ENCODE measurements at places on chromosomes 13 and 19.

- DNase-seq, result no peak
These were observed 15.1 kb downstream of the MYBPC2 start for GRCh38 chr19:50447750-50448149.

DNA sequence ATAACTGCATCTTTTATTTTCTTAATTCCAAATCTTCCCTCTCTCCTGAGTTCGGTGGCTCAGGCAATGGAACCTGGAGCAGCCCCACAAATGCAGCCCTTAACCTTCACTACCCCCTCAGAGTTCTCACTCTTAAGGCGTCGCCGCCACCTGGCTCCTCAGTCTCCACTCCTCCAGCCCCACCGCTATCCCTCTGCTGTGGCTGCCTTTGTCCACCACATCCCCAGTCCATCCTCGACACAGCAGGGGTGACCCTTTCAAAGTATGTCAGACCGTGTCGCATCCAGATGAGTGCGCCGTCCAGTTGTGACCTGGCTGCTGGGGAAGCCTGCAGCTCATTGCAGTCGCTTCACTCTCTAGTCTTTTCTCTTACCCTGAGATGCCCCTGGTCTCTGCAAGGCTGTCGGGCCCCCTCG, 1.0 kb downstream of the SPPL2B start:
- no peak for DNase-seq

DNA sequence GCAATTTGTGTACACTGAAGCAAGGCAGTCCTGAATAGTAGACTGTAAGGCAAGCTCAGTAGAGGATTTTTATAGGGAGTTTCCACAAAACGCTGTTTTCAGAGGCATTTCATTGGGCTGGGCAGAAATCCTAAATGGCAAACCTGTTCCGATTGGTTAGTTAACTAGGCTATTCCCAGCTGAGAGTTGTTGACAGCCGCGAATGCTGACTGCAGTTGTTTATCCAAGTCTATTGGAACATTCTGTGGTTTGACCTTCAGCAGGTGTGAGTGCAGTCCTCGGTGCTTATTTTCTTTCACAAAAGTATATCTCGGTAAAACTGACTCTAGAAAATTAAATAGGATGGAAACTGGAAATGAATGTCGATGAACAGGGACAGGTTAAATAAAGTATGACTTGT, 45.4 kb downstream of the TPT1 start:
- no peak for DNase-seq

DNA sequence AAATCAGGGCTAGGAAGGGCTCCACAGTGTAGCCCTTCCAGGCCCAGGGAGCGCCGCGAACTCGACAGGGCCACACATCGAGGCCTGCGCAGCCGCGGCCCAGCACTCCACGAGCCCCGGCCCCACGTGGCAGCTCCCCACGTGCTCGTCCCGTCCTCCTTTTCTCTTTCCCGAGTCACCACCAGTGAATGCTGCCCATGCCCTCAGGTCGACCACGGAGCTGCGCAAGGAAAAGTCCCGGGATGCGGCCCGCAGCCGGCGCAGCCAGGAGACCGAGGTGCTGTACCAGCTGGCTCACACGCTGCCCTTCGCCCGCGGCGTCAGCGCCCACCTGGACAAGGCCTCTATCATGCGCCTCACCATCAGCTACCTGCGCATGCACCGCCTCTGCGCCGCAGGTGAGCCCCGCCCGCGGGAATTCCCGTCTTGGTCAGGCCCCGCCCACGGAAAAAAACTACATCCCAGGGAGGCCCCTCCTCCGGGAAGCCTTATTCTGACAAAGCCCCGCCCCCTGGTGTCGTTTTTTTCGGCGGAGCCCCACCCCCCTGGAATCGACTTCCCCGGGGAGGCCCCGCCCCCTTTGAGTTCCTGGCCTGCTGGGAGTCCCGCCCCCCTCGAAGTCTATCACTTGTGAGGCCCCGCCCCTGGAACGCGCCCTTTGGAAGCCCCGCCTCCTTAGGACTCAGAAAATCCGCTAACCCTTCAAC, 7.0 kb downstream of the HIF3A start:
- DNase-seq, result no peak

DNA sequence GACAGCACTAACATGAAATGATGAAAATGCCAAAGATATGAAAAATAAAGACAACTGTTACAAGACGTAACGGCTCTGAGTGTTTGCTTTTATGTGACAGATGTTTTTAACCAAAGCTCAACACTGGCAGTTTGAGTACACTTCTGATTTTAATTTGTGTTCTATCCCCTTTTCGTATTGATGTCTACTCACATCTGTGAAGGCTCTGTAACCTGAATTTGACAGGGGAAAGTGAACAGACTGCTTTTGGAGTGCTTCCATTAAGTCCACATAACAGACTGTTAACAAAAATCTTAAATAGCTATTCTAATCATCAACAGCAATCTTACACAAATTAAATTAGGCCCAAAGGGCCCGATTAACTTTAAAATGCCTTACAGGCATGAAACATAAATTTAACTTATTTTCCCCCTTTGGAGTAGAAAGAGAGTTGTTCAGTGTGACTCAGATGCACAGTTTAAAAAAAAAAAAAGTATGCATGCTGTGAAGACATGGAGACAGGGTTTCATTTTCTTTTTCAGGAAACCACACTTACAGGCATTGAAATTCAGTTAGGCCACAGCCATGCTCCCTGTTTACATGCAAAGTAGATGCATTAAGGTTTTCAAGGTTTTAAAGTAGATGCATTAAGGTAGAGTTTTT, 16.3 kb upstream of the RNASEH2B start:
- DNase-seq, result peak; percentile 88

- DNase-seq, result no peak
These were observed 17.2 kb downstream of the MBNL2 start for GRCh38 chr13:97239306-97239705.

DNA sequence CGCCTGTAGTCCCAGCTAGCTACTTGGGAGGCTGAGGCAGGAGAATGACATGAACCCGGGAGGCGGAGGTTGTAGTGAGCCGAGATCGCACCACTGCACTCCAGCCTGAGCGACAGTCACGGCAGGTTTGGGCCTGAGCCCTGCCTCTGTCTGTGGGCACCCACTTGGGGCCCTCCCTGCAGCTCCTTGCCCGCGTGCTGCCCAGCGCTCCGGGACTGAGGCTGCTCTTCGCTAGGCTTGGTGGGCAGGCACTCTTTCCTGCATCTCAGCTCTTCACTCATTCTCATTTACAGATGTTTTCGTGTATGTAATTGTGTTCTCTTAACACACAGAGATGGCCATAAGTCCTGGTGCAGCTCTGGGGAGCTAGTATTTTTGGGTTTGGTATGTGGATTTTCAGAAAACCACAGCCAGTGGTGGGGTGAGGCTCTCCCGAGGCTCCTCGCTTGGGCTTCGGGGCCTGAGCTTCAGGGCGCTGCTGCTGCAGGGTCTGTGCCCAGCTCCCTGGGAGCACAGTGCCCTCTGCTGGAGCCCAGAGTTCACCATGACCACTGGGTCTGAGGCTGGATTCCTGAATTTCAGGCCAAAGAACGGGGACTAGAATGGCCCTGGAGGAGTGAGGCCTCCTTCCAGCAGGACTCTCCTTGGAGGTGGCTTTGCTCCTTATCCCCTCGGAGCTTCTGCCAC, 15.2 kb downstream of the UPF1 start:
- no peak for DNase-seq

DNA sequence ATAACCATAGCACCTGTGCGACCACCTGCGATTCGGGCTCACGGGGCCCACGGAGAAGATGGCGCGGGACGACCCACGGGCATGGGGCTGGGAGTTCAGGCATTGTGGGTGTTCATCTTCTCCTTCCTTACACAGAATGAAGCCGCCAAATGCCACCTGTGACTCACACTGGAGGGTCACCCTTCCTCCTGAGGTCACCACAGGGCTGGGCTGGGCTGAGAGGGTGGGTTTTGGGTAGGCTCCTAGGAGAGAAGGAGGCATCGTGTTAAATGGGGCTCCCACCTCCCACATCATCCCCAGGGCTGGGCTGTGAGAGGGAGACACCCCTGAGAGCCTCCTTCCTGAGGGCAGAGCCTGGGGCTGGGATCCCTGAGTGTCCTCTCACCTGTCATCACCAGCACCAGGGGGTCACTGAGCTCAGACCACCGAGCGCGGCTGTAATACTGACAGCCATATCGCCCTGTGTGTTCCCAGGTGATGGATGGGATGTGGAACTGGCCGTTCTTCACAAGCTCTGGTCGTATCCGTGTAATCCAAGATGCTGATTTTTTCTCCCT, 1.4 kb downstream of the LILRB2 start:
- DNase-seq, result no peak

DNA sequence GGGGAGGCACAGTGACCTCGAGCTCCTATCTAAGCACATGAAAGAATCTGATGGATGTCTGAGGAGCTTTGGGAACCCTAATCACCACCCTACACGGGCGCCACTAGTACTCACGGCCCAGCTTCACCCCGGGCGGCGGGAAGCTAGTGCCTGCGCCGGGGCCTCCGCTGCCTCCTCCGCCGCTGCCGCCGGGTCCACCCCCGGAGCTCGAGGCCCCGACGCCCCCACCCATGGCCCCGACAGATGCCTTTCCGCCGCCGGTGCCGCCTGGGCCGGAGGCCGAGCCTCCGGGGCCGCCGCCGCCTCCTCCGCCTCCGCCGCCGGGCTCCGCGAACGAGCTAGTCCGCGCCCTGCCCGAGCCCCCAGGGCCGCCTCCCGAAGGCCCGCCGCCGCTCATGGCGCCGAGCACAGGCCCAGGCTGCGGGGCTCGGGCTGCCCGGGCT, 312 bp downstream of the GSK3A start:
- DNase-seq, result no peak

DNA sequence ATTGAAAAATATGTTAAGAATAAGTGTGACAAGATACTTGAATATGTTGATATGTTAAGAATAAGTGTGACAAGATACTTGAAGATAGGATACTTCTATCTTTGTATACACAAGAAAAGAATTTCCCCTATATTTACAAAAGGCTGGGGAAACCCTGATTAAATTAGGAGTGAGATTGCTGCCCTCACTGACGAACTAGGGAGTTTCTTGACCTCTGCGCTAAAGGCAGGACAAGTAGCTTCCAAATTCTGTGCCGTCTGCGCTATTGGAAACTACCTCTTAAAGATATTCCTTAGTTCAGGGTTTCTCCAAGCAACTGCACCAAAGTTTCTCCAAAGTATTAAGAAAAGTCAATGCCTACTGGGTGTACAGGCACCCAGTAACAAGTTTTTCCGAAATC, 730 bp downstream of the ZNF260 start:
- DNase-seq, result no peak

DNA sequence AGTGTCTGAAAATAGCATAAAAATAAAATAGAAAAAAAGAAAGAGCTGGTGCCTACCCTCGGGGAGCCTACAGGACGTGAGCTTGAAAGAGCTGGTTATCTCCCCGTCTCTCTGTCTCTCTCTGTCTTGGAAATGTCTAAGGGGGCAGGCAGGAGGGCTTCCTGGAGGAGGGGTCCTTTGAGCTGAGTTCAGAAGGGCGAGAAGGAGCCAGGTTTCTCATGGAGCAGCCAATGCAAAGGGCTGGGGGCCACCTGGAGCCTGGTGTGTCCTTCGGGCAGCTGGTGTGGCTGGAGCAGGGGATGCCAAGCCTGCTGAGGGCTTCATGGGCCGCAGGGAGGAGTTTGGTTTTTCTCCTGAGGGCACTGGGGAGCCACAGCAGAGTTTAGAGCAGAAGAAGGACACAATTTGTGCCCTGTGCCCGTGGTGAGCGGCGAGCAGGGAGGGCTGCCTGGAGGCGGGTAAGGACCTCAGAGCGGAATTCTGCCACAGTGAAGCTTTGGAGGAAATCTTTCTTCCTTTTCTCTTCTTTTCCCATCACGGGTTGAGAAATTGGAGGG, 38.7 kb downstream of the EFNA2 start:
- no peak for DNase-seq

- DNase-seq, result no peak
These were observed 491 bp downstream of the ZNF525 start for GRCh38 chr19:53365899-53366493.

DNA sequence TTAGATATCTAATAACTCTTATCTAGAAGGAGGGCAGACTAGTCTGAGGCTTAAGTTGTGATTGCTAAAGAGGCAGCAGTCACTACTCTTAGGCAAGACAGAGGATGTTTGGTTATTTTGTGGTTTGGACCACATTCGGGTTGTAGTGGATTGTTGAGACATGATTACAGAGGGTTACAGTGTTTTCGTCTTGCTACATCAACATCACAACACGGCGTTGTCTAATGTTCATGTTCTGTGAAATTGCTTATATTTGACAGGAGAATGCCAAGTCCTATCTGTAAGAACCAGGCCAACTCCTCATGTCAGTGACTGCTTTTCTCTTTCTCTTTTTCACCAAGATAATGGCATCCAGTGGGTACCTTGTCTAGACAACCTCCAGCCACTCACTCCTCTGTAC, 16.8 kb upstream of the TM9SF2 start:
- no peak for DNase-seq

DNA sequence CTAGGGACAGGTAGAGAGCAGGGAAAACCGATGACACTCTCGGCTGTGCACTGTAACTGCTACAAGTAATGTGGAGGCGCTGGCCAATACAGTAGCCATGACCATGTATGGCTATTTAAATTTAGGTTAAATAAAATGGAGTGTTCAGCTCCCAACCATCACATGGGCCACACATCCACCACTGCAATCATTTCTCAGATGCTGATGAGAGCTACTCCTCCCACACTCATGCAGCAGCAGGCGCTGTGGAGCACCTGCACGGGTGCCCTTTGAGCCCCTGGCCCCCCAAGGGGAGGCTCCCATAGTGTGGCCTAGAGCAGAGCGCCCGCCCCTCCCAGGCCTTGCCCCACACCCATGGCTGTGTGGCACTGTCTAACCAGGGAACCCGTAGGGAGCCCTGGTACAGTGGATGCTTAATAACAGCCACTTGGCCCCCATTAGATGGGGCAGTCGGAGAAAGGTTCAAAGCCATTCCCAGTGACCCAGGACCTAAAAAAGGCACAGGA, 6.0 kb downstream of the ACP4 start:
- DNase-seq, result no peak

- DNase-seq, result no peak
These were observed 10.2 kb downstream of the C19orf25 start for GRCh38 chr19:1468821-1469254.

DNA sequence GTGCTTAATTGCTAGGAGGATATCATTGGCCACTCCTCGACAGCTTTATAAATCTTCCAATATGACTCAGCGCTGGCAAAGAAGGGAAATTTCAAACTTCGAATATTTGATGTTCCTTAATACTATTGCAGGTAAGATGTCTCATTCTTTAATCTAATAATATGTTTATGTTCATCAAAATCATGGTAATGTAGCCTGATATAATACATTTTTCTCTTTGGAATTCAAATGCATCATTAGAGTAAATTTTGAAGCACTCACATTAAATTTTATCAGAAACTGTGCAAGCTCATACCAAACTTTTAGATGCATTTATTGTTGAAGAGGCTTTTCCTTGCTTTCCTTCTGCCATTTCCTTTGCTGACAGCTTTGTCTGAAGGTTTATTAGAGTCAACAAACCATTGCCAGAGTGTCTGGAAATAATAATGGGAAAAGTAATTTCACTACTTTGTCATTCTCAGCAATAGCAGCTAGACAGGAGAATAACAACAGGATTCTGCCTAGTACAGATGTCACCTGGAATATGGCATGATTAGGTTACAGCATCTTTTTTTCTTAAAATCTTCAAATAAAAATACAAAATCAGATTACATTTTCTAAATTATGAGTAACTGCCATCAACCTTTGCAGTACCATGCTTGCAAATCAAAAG, 78.6 kb upstream of the MAB21L1 start:
- DNase-seq, result no peak

Measured in NCI-H526 treated with DMSO at 0.1 percent for 48 hours (cell line).